ENCODE measurements at places on chromosomes 5 and 9.

- peaks cover 4% of the 10 kb centered on the region for H3K4me1 ChIP-seq
- no peak overlapping the region for H3K4me3 ChIP-seq
- H3K36me3 ChIP-seq, result no peaks in the 10 kb centered on the region
- H3K27me3 ChIP-seq, result peaks cover 24% of the 10 kb centered on the region
- DNase-seq, result no peak
Measured at GRCh38 chr9:19946441-19947109, 157.7 kb upstream of the SLC24A2 start.

GRCh38 chr9:76528056-76528455 lies 69.1 kb downstream of the GCNT1 start:
- H3K27ac ChIP-seq, result no peak overlapping the region
- DNase-seq, result no peak

DNA sequence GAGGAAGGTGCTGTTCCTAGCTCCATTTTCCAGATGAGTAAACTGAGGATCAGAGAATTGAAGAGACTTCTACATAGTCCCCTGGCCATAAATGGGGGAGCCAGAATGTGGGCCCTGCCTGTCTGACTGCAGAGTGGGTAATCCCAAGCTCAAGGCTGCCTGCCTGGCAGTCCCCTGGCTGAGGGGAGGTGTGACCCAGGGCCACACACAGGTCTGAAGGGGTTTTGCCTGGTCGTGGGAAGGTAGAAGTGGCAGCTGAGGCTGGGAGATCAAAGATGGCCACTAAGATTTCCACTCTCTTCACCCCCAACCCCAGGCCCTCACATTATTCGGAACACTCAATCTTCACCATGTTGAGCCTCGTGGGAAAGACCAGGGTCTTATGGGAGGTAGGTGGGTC lies 176.3 kb downstream of the MACROH2A1 start:
- no peak overlapping the region for H3K4me3 ChIP-seq
- H3K36me3 ChIP-seq, result no peaks in the 10 kb centered on the region
- H3K27ac ChIP-seq, result no peak overlapping the region

DNA sequence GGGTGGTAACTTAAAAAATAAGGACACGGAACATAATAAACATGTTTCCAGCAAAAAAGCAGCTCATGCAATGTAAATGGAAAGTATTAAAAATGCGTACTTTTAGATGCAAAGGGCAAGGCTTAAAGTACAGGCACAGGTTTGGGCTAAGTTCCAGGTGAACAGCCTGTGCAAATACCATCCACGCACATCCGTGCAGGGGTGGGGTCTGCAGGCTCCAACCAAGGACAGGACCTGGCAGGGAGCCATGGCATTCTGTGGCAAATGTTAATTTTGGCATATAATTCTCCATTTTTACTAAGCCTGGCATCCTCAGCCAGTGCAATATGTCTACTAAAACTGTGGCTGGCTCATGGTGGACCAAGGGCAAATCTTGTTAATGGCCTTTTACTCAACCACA lies 365.8 kb upstream of the DAP start:
- H3K4me1 ChIP-seq, result no peaks in the 10 kb centered on the region
- no peaks in the 10 kb centered on the region for H3K27me3 ChIP-seq
- H3K36me3 ChIP-seq, result no peaks in the 10 kb centered on the region
